Brain (organoid and tissue), 16 donors: ENCODE measurements at places on chromosomes 4 and X.

- no peak for DNase-seq
These were observed 971.7 kb downstream of the FAM133A start for GRCh38 chrX:94645726-94646125.

- no peak for DNase-seq
These were observed 931.7 kb upstream of the HS3ST1 start for GRCh38 chr4:12360391-12360790.

GRCh38 chr4:139374251-139374650 lies 72.0 kb upstream of the NDUFC1 start:
- no peak for DNase-seq

DNA sequence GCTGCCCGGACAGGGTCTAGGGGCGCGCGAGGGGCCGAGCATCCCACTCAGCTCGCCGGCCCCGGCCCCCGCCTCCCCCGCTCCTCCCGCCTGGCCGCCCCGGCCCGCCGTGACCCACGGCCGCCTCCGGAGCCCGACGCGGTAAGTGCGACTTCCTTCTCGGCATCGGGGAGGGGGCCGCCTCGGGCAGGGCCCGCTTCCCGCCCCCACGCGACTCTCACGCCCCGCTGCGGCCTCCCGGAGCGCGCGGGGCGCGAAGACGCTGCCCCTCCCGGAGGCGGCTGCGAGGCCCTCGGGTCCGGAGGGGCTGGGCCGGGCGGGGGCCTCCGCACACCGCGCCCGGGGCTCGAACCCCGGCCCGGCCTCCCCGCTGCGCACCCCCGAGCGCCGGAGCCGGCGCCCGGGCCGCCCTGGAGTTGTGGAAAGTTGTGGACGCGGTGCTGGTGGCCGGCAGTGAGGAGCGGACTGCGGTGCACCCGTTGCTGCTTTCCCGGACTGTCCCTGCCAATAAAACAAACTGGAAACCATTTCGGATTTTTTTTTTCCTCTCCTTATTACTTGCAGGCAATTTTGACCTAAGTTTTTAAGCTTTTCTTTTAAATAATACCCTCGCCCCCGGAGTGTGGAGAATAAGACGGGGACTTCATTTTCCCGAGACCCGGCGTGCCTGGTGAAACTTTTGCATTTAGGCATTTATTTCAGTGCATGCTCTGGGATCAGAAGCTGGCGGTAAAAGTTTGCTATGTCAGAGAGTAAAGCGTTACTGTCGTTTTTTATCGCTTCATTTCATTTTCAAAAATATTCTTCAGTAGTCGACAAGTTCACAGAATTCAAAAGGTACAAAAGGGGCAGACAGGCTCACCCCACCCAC lies 13.0 kb upstream of the TMEM156 start:
- no peak for DNase-seq

DNA sequence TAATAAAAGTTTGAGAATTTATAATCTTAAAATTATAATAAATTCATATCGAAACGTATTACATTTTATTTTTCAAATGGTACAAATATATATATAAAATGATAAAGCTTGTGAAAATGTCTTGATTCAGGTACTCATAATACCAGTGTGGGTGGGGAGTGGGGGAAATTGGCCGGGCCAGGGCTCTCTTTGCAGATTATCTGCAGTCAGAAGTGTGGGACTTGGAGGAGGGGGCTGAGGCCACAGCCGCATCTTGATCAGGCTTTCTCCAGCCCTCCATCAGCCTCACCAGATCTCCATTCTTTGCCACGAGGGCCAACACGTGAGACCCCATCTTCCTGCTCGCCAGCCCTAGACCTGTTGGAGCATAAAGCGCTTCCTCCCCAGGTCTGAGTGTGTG lies 86.7 kb downstream of the STIM2 start:
- DNase-seq = no peak

DNA sequence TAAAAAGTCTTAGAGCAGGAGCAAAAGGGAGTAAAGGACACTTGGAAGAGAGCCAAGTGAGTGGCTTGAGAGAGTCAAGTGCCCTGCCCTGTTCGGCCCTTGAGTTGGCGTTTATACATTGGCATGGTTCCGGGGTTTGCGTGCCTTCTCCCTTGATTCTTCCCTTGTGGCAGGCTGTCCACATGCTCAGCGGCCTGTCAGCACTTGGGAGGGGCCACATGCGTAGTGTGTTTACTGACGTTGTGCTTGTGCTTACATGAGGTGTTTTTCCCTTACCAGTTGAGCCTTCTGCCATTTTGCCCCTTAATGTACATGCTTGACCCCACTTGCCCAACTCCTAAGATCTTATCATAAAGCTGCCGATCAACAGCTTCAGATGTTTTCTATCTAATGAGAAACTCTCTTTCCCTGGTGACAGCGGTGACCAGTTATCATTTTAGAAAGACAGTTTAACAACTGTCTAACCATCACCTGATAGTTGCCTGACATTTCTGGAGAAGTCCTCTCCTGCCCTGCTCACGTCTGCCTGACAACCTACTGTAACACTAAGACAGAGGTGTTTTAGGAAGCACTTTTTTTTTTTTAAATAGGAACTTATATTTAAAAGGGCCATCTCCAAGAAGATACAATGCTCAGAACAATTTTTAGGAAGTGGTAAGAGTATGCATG lies 49.5 kb upstream of the GC start:
- DNase-seq = no peak
